ENCODE measurements at places on chromosomes 1 and 21.

DNA sequence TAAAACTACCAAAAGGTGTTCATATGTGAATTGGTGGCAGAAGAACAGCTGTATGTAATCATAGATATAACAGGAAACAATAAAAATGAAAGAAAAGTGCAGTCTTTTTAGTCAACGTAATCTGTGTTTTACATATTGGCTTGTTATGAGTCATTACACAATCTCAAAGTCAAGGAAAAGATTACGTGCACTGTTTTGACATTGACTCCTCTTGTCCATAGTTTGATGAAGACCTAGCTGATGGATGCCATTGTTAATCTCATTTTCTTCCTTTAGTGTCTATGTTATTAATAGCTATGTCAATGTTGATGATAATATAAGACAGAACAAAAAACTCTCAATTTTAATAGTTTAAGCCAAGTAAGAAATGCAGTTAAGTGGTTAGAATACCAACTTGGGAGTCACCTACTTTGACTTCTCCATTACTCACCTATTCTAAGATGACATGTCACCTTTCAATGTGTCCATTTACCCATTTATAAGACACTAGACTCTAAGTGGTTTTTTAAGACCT, 84.5 kb upstream of the SAMSN1 start:
- DNase-seq: no peak
- H3K36me3 ChIP-seq: no peaks in the 10 kb centered on the region
- H3K4me3 ChIP-seq: no peak overlapping the region
- H3K27me3 ChIP-seq: no peaks in the 10 kb centered on the region
- H3K4me1 ChIP-seq: no peaks in the 10 kb centered on the region

DNA sequence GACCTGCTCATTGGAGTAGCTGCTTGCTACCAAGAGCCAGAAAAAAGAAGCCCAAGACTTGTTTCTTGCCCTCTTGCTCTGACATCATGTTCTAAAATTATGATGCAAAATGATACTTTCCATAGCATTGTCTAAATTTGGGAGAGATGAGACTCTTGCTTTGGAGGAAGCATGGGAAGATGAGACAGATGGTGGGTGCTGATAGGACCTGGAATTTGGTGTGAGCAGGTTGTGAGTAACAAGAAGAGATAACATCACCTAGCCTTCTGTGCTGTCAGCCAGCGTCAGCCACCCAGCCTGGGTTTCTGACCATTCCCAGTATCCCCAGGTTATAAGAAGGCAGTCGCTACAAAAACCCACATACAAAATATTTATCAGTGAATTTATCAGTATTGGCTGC, 67.1 kb upstream of the GCLM start:
- no peak for DNase-seq
- H3K36me3 ChIP-seq: no peaks in the 10 kb centered on the region
- no peak overlapping the region for H3K4me3 ChIP-seq
- peaks cover 17% of the 10 kb centered on the region for H3K4me1 ChIP-seq
- H3K27ac ChIP-seq: no peak overlapping the region
- no peaks in the 10 kb centered on the region for H3K27me3 ChIP-seq

GRCh38 chr1:42305639-42306038, 29.4 kb downstream of the FOXJ3 start:
- H3K27ac ChIP-seq: no peak overlapping the region
- H3K4me3 ChIP-seq: no peak overlapping the region
- no peaks in the 10 kb centered on the region for H3K36me3 ChIP-seq
- no peaks in the 10 kb centered on the region for H3K4me1 ChIP-seq
- DNase-seq: no peak

GRCh38 chr1:186566140-186566855, 105.4 kb upstream of the PDC start:
- DNase-seq: no peak
- no peaks in the 10 kb centered on the region for H3K36me3 ChIP-seq
- no peak overlapping the region for H3K27ac ChIP-seq

All from transverse colon (tissue), 4 donors.